ENCODE measurements at places on chromosomes 12 and 14. TPM values are rescaled to one million over a fixed set of nuclear protein-coding genes. Genes with fewer than 3 reads are reported as not detected.
A peak's percentile ranks its signal among the peaks of the same experiment; 100 is the strongest.

The LACRT gene
- total RNA-seq: not detected

The HRK gene
- total RNA-seq: 1.5 TPM

DNA sequence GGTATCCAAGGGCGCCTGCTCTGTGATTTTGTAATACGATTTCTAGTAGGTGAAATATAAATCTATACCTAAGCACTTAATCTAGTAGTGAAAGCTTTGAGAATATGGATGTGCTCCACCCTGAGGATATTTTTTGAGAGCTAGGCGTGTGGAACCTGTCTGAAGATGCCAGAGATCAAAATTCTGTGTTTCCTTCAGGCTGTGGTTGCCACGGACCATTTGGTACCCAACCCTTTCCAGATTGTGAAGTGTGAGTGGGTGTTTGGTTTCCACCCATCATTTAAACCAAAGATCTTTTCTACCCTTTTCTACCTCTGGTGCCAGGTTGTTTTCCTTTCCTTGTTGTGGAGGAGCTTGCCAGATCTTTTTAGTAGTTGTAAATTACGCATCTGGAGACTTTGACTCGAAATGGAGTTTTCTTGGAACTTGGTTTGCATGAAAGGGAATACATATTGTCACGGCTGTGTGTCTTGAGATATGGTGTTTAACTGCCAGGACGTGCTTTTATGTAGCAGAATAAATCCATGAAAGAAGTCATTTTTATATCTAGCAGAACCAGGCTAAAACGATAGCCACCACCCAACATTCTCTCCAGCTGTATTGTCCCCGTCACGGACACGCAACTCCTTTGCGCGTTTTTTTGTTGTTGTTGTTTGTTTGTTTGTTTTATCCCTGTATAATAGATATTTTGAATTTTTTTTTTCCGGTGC, 2.2 kb downstream of the LRFN5 start:
- H3K36me3 ChIP-seq: no peaks in the 10 kb centered on the region
- peak; percentile 54 for DNase-seq
- no peaks in the 10 kb centered on the region for H3K4me1 ChIP-seq
- H3K27ac ChIP-seq: no peak overlapping the region

DNA sequence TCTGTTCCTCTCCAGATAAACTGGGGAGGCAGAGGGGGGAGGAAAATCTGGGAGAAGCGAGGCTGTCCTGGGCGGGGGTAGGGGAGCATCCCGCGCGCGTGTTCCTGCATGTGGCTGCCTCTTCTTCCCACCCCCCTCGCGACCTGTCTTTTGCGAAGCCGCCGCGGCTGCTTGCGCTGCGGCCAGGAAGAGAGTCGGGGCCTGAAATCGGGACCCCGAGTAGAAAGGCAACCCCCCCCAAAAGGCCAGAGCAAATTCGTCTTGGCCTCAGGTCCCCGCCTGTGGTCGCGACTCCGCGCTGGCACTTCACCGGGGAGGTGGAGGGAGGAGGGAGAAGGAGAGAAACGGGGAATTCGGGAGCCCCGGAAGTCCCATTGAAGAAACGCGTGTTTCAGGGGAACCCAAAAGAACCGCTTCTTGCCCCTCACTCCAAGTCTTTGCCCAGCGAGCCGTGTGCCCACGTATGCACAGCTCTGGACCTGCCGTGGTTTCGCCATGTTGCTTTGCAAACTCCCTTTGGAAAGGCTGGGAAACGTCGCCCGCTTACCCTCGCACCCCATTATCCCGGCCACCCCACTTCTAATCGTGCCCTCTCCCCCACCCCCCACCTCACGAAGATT, 944 bp downstream of the CCND2 start:
- no peaks in the 10 kb centered on the region for H3K27me3 ChIP-seq
- H3K4me3 ChIP-seq: peak overlapping the region; percentile 72
- no peaks in the 10 kb centered on the region for H3K36me3 ChIP-seq
- H3K27ac ChIP-seq: peak overlapping the region; percentile 90
- peaks cover 10% of the 10 kb centered on the region for H3K4me1 ChIP-seq

GRCh38 chr12:31337952-31338351, 12.0 kb upstream of the SINHCAF start:
- no peaks in the 10 kb centered on the region for H3K4me1 ChIP-seq
- H3K27me3 ChIP-seq: no peaks in the 10 kb centered on the region
- H3K27ac ChIP-seq: no peak overlapping the region
- H3K4me3 ChIP-seq: no peak overlapping the region
- H3K36me3 ChIP-seq: no peaks in the 10 kb centered on the region
- DNase-seq: no peak

DNA sequence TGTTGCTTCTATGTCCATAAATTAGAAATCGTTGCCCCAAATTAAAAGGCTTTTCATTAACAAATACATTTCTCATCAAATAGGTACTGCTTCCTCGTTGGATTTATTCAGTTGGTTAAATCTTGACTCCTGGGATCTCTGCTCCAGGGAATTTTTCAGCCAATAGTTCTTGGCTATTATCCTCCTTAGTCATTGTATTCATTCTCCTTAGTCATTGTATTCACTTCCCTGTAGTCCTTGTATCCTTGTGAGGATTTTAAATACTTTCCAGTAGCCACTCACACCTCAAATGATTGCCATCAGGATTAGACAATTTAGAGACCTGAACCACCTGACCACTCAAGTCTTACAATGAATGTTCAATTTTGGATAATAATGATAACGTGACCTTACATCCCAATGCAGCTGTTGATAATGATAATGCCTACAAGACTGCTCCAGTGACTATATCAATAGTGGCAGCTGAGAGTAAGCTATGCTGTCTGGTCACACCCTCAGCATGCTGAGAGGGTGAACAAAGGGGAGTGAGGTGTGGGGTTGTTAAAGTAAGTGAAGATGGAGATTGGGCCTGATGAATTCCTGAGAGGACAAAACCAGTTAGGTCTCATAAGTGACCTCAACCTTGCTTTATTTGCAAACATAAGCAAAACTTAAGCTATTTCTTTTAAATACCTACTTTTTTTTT, 193.7 kb upstream of the RTL1 start:
- H3K4me3 ChIP-seq: no peak overlapping the region
- H3K27me3 ChIP-seq: peaks cover 5% of the 10 kb centered on the region
- no peaks in the 10 kb centered on the region for H3K4me1 ChIP-seq
- H3K27ac ChIP-seq: no peak overlapping the region

- H3K4me3 ChIP-seq: no peak overlapping the region
- H3K4me1 ChIP-seq: no peaks in the 10 kb centered on the region
- no peaks in the 10 kb centered on the region for H3K36me3 ChIP-seq
- H3K27me3 ChIP-seq: no peaks in the 10 kb centered on the region
- H3K27ac ChIP-seq: no peak overlapping the region
Measured at GRCh38 chr14:85041618-85042017, 488.3 kb upstream of the FLRT2 start.

GRCh38 chr12:89729946-89730459, 21.4 kb upstream of the ATP2B1 start:
- H3K27ac ChIP-seq: no peak overlapping the region
- no peak overlapping the region for H3K4me3 ChIP-seq
- no peaks in the 10 kb centered on the region for H3K36me3 ChIP-seq
- H3K27me3 ChIP-seq: no peaks in the 10 kb centered on the region

DNA sequence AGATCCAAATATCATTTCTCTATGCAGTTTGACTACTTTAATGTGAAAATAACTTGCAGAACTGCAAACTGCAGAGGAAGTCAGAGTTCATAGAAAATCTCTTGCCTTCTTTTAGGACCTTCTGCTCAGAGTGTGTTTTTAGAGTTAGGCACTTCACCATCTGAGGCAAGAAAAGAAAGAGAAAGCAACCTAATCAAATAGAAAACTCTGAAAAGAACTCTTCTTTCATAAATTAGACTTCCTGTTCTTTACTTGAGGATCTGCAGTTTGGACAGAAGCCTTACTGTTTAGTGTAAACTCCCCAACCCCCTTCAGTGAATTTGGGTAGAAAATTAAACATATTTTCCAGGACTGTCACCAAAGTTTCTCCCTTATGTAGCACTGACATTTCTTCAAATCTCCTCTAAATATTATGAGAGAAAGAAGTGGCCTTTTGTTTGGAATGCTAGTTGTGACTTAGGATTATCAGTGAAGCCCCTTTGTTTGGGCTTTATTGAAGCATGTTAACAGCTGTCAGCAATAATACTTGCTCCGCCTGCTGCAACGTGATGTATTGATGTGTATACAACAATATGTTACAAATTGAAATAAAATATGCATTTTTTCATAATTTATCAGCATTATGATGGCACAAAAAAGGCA, 99.5 kb downstream of the PDZRN4 start:
- no peak overlapping the region for H3K27ac ChIP-seq
- no peak for DNase-seq
- H3K27me3 ChIP-seq: no peaks in the 10 kb centered on the region
- no peak overlapping the region for H3K4me3 ChIP-seq
- H3K36me3 ChIP-seq: no peaks in the 10 kb centered on the region

DNA sequence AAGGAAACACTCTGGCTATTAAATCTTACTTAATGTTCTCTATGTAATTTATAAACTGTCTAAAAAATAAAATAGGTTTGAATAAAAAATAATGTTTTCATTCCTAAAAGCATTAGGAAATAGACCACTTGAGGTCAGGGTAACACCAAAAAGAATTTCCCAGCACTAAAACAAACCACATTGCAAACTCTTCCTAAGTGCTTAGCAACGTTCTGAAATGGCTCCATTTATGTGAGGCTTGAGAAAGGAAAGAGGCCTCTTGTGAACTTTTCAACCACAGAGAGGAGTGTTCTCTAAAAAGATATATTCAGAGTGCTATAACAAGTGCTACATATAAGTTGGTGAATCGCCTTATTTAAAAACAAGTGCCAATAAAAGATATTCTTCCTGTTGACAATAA, 42.7 kb downstream of the ALX1 start:
- DNase-seq: peak; percentile 74
- peaks cover 17% of the 10 kb centered on the region for H3K4me1 ChIP-seq
- H3K27ac ChIP-seq: no peak overlapping the region
- H3K27me3 ChIP-seq: no peaks in the 10 kb centered on the region

- H3K4me3 ChIP-seq: no peak overlapping the region
- H3K27me3 ChIP-seq: no peaks in the 10 kb centered on the region
- H3K27ac ChIP-seq: no peak overlapping the region
- no peaks in the 10 kb centered on the region for H3K36me3 ChIP-seq
- DNase-seq: peak; percentile 7
- H3K4me1 ChIP-seq: no peaks in the 10 kb centered on the region
Measured at GRCh38 chr14:40113671-40114070, 681.4 kb upstream of the FBXO33 start.

GRCh38 chr14:90578283-90578985, 181.6 kb downstream of the CALM1 start:
- H3K4me1 ChIP-seq: peaks cover 45% of the 10 kb centered on the region
- no peaks in the 10 kb centered on the region for H3K27me3 ChIP-seq
- H3K36me3 ChIP-seq: no peaks in the 10 kb centered on the region
- no peak overlapping the region for H3K4me3 ChIP-seq

- H3K4me3 ChIP-seq: no peak overlapping the region
- no peaks in the 10 kb centered on the region for H3K27me3 ChIP-seq
- H3K27ac ChIP-seq: no peak overlapping the region
- peak; percentile 71 for DNase-seq
- H3K4me1 ChIP-seq: peaks cover 19% of the 10 kb centered on the region
- H3K36me3 ChIP-seq: no peaks in the 10 kb centered on the region
Measured at GRCh38 chr14:73227812-73228781, 9.2 kb upstream of the PAPLN start.

- no peaks in the 10 kb centered on the region for H3K27me3 ChIP-seq
- no peaks in the 10 kb centered on the region for H3K4me1 ChIP-seq
- H3K36me3 ChIP-seq: peaks cover 3% of the 10 kb centered on the region
- H3K4me3 ChIP-seq: no peak overlapping the region
Measured at GRCh38 chr12:22518060-22518719, 26.2 kb downstream of the C2CD5 start.

DNA sequence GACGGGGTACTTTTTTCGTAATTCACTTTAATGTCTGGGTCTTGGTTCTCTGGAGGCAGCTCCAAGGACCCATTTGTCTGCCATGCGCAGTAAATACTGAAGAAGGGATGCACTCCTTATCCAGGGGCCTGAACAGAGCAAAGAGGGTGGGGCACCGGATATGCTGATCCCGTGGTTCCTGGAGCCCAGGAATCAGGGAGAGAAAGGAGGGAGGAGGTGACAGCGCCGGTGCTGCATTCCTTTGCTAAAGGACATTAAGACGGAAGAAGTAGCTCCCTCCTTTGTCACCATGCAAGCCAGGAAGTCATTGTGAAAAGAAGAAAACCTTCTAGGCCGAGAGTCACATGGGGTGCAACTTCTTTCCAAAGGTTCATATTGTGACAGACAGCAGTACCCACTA, 1057.7 kb downstream of the VRK1 start:
- H3K4me3 ChIP-seq: no peak overlapping the region
- no peaks in the 10 kb centered on the region for H3K4me1 ChIP-seq
- DNase-seq: no peak
- no peaks in the 10 kb centered on the region for H3K36me3 ChIP-seq

GRCh38 chr12:106773286-106774004, 1.0 kb upstream of the RIC8B start:
- peaks cover 6% of the 10 kb centered on the region for H3K36me3 ChIP-seq
- peaks cover 10% of the 10 kb centered on the region for H3K4me1 ChIP-seq
- H3K4me3 ChIP-seq: peak overlapping the region; percentile 73
- no peak for DNase-seq

DNA sequence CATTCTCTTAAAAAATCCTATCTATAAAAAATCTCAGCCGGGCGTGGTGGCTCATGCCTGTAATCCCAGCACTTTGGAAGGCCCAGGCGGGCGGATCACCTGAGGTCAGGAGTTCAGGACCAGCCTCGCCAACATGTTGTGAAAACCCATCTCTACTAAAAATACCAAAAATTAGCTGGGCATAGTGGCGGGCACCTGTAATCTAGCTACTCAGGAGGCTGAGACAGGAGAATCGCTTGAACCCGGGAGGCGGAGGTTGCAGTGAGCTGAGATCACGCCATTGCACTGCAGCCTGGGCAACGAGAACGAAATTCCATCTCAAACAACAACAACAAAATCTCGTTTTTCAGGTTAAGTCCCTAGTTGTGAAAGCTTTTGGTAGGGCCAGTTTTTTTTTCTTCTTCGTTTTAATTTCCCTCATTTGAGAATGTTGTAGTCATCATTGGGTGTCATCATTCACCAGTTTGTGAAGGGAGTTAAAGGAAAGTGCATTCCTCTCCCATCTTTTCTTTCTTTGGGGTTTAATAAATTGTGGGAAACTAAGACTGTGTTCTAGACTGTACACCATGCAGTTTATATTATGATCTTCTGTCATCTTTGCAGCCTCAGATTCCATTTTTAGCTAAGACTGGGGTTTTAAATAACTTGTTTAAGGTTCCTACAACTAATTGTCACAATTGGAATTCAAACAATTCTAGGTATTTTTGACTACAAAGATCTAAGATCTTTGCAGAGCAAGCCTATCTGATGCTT, 23.9 kb downstream of the MDM2 start:
- no peak overlapping the region for H3K4me3 ChIP-seq
- H3K36me3 ChIP-seq: peaks cover 19% of the 10 kb centered on the region
- H3K4me1 ChIP-seq: no peaks in the 10 kb centered on the region

The RAPGEF3 gene
- total RNA-seq: 11.3 TPM

The JKAMP gene
- total RNA-seq: 111 TPM

The TRPV4 gene
- total RNA-seq: 6.5 TPM

DNA sequence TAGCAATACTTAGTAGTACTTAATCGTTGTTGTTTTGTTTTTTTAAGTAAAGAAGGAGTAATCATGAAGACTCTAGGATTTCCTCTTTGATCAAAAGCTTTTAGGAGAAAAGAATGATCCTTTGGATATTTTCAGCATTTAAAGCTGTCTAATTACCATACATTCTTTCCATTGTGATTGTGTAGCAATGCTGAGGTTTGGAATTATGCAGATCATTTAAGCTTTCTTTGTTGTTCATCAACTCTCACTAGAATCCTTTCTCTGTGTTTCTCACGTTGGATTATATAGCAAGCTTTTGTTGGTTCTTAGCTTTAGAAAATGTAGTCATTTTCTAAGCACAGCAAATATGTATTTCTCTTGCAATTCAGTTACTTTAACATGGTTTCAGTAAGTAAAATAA, 25.8 kb downstream of the CCDC91 start:
- no peaks in the 10 kb centered on the region for H3K4me1 ChIP-seq
- no peaks in the 10 kb centered on the region for H3K27me3 ChIP-seq
- no peak overlapping the region for H3K4me3 ChIP-seq
- H3K36me3 ChIP-seq: no peaks in the 10 kb centered on the region
- no peak overlapping the region for H3K27ac ChIP-seq
- no peak for DNase-seq

The RNF212B gene
- not detected for total RNA-seq

The TMTC2 gene
- total RNA-seq: 20.3 TPM

All from lung (tissue), 17 donors.